ENCODE measurements at places on chromosomes 11 and 22.

DNA sequence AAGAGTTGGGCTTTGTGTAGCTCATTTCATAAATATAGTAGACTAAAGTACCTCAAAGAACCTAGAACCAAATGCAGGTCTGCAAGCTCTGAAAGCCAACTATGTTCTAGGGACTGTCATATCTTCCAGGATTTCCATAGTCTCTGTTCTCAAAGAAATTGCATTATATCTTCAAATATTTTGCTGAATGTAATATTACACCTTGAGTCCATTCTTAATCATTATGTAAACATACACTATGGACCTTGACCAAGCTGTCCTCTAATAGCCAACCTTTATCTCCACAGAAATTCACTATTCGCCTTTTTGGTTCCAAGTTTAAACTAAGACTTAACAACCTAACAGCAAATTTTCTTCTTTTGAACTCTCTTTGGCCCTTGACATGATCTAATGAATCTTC is 678.7 kb upstream of the ARHGAP42 start:
- no peak for DNase-seq

GRCh38 chr22:39098026-39098425 is 982 bp downstream of the APOBEC3H start:
- no peak for DNase-seq

GRCh38 chr11:1791912-1792311 is 28.2 kb upstream of the CTSD start:
- no peak for DNase-seq

- peak; percentile 4 for DNase-seq
These were observed 123.8 kb downstream of the DDX10 start for GRCh38 chr11:108788565-108789199.

DNA sequence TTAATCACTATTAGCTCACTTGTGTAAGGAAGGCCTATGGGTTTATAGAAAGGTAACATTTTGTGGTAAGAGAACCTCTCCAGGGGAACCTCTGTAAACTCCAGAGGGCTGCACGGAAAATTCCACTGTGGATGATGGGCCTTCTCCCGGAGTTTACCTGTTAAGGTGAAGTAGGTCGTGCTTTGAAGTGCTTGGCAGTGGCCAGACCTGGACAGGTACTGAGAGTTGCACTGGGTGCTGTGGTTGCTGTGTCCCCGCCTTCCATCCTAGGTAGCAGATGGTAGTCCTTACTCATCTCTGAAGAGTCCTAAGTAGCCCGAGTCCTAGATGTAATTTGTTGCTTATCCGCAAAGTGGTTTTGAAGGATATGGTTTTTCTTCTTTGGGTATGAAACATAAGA is 133.4 kb downstream of the TEAD1 start:
- no peak for DNase-seq

GRCh38 chr22:43314611-43315010 is 28.6 kb downstream of the SCUBE1 start:
- no peak for DNase-seq

- no peak for DNase-seq
These were observed 13.2 kb downstream of the KCNQ1OT1 start for GRCh38 chr11:2686360-2687222.

- DNase-seq: peak; percentile 23
These were observed 54.9 kb downstream of the CD6 start for GRCh38 chr11:61026121-61027031.

DNA sequence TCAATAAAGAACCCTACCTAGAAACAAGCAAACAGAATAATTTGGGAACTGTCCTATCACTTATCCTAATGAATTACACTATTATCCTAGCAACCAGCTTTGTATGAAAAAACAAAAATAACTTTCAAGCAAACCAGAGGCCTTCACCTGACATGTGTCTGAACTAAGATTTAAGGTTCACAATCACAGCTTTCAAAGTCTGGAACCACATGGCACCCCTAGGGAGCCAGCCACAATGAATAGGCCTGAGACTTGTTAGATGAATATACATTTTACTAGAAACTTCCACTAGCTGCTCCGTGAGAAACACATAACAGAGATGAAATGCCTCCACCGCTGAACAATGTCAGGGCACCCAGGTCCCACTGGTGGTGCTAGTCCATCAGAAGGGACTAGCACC is 65.8 kb upstream of the CYP2D6 start:
- no peak for DNase-seq

DNA sequence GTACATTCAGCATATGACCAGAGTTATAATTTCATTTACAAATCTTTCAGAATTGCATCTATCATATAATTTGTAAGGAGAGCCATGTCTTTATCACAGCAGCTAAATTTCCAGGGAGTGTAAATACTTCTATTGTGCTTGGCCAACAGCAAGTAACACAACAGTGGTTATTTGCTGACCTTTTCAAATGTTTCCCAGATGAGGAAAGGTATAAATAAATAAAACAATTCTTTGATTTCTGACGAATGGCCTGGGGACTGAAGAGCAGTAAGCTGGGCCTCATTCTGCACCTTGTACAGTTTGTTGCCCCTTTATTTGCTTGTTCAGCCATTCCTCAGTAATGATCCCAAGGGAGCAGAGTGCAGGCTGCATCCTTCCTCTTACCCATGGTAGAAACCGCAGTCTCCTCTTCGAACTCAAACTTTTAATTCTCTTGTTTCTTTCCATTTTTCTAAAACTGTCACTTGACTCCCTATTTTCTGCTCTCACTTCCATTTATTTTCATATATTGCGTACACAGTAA is 132.8 kb downstream of the DDX10 start:
- no peak for DNase-seq

- no peak for DNase-seq
These were observed 124.9 kb downstream of the C11orf58 start for GRCh38 chr11:16863389-16863788.

GRCh38 chr11:1341928-1342524 is 32.6 kb upstream of the TOLLIP start:
- DNase-seq: no peak

DNA sequence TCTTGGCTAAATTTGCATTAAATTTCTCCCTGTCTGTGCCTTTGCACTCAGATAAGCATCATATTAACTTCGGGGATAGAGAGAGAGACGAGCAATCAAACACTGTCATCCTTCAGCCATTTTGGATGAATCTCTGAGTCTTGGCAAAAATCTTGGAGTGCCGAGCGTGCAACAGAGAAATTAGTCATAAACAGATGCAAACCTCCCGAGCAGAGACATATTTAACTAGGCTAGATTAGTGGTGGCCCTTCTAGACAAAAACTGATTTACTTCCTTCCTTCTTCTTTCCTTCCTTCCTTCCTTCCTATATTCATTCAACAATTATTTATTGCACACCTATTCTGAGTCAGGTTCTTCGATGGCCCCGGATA is 114.4 kb upstream of the BLID start:
- no peak for DNase-seq

DNA sequence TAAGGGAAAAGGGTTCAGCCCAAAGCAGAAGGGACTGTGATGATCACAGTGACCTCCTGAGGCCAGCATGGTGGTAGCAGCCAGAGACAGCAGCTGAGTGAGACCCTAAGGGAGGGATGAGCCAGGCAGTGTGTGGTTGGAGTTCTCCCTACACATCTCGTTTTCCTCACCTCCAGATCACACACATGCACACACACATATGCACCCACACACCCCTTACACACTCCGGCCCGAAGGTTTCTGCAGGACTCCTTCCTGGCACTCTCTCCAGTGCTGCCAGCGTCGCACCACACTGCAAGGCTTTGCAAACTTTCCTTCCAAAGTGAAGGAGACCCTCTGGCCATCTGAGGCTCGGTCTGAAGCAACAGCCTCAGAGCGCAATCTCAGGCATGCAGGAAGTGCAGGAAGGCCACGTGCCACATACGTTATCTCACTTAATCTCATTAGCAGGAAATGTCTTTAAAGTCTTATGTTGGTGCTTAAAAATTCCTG is 26.9 kb upstream of the TP53I11 start:
- DNase-seq: no peak

GRCh38 chr11:119752946-119753345 is 23.9 kb upstream of the NECTIN1 start:
- DNase-seq: no peak

GRCh38 chr11:33016654-33017053 is 976 bp downstream of the DEPDC7 start:
- no peak for DNase-seq

DNA sequence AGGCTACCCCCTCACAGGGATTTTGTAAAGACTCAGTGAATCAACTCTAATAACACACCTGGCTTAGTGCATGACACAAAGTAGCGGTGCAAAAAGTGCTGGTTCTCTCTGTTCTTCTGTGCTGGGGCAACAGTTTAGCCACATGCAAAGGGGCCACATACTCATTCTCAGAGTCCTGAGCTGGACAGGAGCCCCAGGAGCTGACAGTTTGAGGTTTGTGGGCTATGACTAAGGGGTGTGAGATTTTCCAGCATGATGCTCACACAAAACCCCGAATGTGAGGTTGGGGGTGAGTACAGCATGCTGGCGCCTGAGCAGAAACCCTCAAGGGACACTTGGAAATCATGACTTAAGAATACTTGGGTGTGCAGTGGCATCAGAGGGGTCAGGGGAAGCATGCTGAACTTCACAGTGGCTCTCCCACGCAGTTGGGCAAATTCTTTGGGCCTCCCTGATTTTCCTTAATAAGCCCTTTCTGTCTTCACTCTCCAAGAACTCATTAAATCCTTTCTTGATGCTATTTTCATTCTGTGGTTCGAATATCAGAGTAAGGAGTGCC is 31.0 kb downstream of the TMPRSS5 start:
- peak; percentile 86 for DNase-seq

GRCh38 chr11:114785820-114786219 is 107.5 kb downstream of the NXPE2 start:
- no peak for DNase-seq

- no peak for DNase-seq
These were observed 68.6 kb upstream of the CCND1 start for GRCh38 chr11:69572233-69572860.

DNA sequence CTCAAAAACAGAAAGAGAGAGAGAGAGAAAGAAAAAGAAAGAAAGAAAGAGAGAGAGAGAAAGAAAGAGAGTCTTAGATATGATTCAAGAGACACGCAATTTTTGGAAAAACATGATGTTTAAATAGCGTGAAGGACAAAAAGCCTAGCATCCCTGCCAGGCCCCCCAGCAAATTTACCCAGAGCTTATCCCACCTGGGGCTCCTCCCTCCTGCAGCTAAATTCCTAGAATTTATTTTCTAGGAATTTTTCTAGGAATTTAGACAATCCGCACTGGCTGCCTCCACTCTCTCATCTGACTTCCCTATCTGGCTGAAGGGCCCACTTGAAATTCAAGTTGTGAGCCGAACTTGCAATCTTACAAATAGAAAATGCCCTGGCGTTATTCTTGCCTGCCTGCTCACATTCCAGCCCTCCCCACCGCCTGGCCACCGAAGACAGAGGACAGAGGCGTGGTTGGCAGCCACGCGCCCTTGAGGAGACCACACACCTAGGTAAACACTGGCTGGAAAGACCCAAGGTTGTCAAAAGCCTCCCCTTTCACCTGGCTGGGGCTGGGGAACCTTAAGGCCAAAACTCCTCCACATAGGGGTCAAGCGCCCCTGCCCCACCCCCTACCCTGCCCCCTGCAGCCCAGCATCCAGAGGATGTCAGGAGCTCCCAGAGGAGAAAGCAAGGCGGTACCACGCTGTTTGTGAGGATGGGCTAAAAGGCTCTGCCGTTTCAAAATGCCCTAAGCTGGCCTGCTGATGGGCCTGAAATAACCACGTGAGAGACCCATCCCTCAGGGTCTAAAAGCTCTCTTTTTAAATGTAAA is 42.2 kb downstream of the AHNAK start:
- DNase-seq: no peak

DNA sequence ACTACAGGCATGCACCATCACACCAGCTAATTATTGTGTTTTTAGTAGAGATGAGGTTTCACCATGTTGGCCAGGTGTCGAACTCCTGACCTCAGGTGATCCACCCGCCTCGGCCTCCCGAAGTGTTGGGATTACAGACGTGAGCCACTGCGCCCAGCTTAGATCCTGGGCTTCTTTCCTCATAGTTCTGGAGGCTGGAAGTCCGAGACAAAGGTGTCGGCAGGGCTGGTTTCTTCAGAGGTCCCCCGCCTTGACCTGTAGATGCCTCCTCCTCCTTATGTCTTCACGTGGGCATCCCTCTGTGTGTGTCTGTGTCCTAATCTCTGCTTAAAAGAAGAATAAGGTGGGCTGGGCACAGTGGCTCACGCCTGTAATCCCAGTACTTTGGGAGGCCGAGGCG is 44.2 kb upstream of the FBLN1 start:
- DNase-seq: no peak

DNA sequence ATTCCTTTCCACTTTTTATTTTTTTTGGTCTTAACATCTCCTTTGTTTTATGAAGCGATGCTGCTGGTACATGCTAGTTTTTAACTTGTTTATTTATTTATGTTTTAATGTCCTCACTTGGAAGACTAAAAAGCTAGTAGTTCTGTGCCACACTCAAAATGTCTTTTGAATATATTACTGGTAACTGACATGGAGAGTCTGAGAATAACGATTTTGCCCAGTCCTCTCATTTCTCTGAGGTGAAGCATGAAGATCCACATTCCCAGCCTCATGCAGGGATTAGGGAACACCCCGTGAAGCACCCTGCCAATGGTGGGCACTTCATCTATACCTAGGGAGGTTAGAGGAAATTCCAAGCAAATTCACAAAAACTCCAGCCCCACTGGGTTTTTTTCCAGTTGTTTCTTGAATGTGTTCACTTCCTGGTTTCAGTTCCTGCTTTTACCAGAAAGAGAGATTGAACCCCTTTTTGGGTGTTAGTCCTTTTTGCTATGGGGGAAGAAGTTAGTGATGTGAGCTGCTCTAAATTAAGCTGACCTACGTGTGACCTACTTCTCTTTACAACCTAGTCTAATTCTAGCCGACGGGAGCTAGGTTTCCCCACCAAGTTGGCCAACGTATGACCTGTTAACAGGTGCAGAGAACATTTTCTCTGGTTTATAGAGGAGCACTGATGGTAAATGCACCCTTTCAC is 106.1 kb downstream of the SLC1A2 start:
- DNase-seq: no peak

- no peak for DNase-seq
These were observed 8.0 kb downstream of the PVALB start for GRCh38 chr22:36808721-36809344.

- no peak for DNase-seq
These were observed 7.5 kb upstream of the CAVIN3 start for GRCh38 chr11:6327806-6328205.

DNA sequence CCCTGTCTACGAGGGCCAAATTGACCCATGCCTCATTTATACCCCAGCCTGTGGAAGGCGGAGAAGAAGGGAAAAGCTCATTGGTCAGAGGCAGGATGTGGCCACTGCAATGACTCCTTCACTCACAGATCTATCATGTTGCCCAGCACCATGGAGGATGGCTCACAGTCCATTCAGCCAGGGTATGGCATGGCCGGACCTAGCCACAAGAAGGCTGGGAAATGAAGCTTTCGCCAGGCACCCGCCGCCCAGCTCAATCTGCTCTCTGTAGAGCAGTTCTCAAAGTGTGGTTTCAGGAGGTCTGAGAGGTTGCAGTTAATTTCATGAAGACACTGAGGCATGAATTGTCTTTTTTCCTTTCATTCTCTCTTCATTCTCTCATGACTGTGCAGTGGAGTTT is 40.6 kb upstream of the LINC01488 start:
- DNase-seq: no peak

GRCh38 chr11:10317151-10317755 is 12.4 kb downstream of the ADM start:
- no peak for DNase-seq

Measured in urothelium cell line (cell line).